ENCODE measurements at places on chromosomes 11 and 22.

GRCh38 chr22:43153899-43154298 lies 2.5 kb downstream of the TSPO start:
- DNase-seq = no peak

DNA sequence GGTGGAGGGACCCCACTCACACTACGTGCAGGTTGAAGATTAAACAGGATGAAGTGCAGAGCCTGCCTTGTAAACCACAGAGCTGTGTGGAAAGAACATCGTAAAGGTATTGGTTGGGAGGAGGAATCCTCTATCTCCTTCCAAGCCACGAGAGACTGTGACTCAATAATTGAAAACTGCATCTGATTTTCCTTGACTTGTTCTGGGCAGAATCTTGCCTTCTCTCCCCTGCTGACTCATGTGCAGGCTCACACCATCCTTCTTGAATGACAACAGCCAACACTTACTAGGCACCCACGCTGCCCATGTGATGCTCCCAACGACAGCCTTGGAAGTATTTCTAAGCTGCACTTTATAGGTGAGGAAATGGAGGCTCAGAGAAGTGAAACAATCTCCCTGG lies 563.0 kb downstream of the MIAT start:
- DNase-seq = no peak

- DNase-seq = no peak
Measured at GRCh38 chr22:19097518-19097917, 24.7 kb downstream of the DGCR2 start.

GRCh38 chr22:39800790-39801520 lies 92.6 kb downstream of the ENTHD1 start:
- no peak for DNase-seq

DNA sequence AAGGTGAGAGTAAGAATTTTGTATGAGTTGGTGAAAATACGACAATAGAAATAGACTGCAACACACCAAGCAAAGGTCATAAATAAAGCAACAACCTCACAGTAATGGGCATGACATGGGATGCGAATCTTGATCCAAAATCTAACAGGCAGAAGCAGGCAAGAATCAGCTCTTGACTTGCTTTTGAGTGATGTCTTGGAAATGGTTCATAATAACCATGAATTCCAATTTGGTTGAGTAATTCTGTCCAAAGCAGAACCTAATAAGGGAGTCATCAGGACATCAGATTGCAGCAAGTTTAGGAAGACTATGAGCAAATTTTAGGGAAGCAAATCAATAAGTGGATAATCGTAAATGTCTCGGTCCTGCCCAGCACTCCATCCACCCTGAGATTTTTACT lies 224.0 kb upstream of the ISX start:
- no peak for DNase-seq

DNA sequence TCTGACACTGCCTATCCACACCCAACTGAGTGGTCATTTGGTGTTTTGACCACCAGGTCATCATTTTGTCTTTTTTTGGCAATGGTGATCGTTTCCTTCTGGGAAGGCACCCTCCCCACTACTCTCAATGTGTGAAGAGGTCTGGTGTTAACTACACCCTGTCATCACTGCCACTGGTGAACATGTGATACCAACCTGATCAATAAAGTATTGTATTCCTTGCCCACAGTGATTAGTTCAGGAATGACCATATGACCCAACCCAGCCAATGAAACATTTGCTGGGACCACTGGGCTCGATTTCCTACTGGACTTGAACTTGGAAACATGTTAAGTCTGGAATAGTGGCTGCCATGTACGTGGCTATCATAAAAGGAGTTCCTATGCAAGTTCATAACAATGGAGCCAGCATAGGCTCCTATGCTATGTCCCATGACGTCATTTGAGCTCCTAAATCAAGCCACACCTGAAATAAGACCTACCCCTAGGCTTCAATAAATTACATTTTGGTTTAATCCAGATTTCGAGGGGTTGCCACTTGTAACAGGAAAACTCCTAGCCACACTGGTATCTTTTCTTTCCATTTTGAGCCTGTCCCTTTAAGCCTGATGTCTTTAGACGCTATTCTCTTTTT lies 51.1 kb downstream of the CHST1 start:
- no peak for DNase-seq

GRCh38 chr11:67054346-67054835 lies 2.3 kb upstream of the RHOD start:
- no peak for DNase-seq

GRCh38 chr22:37052386-37053309 lies 1.1 kb downstream of the KCTD17 start:
- DNase-seq = no peak

GRCh38 chr11:41456269-41456668 lies 3.2 kb downstream of the LRRC4C start:
- no peak for DNase-seq

DNA sequence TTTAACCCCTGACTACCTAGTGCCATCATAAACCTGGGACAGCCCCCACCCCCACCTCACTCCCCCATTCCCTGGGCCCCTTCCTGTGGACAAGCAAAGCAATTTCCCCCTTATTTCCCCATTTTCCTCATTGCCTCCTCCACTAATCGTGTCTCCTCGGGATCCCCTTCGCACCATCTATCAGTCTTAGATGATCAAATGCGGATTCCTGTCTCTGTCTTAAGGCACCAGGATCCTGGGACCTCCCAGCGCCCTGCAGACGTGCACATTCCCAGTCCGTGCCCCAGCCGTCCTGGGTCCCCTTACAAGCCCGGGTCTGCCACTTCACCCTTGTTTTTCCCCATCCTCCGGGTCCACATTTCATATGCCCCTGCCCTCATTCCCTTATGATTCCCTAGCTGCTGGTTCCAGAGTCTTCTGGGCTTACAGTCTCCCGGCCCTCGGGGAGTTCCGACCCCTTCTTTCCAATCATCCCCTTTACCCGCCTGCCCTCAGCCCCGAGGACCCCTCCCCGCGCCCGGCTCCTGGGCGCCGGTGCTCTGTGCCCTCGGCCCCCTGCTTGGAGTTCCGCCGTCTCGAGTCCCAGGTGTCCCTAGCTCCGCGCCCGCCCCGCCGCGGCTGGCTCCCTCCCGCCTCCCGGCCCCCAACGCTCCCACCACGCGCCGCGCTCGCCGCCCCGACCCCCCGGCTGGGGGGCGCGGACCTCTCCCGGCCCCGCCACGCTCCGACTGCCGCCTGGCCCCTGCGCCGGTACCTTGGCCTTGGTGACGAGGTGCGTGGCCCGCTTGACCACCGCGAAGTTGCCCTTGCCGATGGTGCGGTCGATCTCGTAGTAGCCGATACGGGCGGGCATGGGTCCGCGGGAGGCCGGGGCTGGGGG lies 599 bp downstream of the SIK3 start:
- DNase-seq = peak; percentile 45

- no peak for DNase-seq
Measured at GRCh38 chr11:3667149-3668035, 3.8 kb downstream of the CHRNA10 start.

GRCh38 chr22:31945443-31945855 lies 1.1 kb downstream of the YWHAH start:
- no peak for DNase-seq

DNA sequence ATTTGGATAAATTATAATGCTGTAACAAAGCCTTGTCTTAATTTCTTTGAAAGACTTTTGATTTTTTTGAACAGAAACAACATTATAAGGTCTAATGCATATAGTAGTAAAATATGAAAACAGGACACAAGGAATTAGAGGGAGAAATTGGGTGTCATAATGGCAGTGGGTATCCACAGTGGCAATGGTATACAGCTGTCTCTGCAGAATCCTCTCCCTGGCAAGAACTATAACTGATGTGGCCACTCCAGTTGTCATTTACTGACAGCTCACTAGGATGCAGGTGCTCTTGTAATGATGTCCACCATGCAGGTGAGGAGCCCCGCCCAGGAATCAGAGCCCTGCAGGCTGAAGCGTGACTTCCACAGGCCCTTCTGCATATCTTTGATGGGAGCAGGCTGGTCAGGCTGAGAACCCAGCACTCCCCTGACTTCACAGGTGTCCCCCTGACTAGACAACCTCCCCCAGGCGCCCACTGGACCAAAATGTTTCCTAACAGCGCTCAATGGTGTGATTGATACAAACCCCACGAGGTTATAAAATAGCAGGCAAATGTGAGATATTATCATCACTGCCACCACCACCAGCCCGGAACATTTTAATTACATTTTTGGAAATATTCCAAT lies 32.8 kb upstream of the SERPIND1 start:
- no peak for DNase-seq

GRCh38 chr11:112797092-112797491 lies 164.1 kb upstream of the NCAM1 start:
- DNase-seq = no peak

- no peak for DNase-seq
Measured at GRCh38 chr11:76493626-76494539, 49.1 kb downstream of the EMSY start.

DNA sequence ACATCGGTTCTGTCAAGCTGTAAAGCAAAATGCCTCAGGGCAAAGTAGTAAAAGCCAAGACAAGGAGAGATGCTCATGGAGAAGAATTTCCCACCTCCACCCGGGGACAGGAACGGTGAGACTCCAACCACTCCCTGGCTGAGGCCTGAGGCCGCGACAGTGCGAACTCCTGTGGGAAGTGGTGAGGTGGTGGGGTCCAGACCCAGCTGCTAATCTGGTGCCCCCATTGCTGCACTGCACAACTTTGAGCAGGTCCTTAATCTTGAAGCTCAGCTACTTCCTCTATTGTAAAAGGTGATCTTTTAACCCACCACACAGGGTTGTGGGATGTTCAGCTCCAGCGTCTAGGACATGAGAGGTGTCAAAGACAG lies 83.9 kb downstream of the ZC3H12C start:
- no peak for DNase-seq

- DNase-seq = no peak
Measured at GRCh38 chr22:45310331-45310976, 720 bp downstream of the FAM118A start.

DNA sequence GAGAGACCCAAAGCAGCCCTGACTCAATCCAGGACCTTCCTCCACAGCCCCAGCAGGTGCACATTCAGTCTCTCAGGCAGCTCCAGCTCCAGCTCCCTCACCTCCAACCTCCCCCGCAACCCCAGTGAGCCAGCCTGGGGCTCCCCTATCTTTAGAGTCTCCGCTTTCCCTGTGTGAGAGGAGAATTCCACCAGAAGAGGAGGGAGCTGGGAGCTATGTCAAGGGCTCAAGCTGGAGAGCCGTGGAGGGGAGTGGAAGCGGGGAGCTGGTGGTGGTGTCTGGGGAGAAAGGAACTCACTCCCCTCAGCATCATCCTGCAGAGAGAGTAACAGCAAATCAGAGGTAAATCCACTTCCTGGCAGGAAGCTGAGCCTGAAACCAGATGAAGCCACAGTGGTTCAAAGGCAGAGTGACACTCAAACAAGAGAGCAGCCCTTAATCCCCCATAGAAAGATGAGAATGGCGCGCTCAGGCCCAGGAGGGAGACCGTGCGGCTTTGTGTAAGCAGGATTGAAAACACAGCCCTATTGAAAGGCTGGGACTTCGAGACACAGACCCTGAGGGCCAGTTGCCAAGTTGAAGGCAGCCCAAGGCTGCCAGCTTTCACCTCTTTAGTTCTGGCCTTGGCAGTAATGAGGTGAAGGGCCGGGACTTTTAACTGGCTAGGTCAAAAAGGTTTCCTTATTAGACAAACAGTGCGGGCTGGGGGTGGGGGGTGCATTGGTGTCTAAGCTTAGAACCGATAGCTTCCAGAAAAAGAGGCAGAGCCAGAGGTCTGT lies 21.4 kb upstream of the CDON start:
- DNase-seq = no peak

GRCh38 chr11:121536126-121536525 lies 83.4 kb upstream of the SORL1-AS1 start:
- no peak for DNase-seq

GRCh38 chr11:111363985-111364384 lies 15.1 kb downstream of the POU2AF1 start:
- no peak for DNase-seq

DNA sequence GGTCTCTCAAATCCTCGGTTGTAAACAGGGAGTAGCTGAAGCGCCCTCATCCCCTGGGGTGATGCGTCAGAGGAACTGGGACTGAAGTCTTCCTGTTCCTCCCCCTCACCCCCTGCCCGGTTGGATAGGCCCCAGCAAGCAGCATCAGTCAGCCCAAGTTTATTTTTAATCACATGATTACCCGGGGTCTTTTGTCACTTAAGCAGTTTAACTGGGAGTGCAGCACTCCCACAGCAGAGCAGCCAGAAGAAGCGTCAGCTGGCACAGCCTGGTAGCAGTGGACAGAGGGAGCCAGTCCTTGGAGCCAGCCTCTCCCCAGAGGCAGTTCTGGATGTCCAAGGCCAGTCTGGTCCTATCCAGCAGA lies 342.1 kb downstream of the CTTN start:
- no peak for DNase-seq

DNA sequence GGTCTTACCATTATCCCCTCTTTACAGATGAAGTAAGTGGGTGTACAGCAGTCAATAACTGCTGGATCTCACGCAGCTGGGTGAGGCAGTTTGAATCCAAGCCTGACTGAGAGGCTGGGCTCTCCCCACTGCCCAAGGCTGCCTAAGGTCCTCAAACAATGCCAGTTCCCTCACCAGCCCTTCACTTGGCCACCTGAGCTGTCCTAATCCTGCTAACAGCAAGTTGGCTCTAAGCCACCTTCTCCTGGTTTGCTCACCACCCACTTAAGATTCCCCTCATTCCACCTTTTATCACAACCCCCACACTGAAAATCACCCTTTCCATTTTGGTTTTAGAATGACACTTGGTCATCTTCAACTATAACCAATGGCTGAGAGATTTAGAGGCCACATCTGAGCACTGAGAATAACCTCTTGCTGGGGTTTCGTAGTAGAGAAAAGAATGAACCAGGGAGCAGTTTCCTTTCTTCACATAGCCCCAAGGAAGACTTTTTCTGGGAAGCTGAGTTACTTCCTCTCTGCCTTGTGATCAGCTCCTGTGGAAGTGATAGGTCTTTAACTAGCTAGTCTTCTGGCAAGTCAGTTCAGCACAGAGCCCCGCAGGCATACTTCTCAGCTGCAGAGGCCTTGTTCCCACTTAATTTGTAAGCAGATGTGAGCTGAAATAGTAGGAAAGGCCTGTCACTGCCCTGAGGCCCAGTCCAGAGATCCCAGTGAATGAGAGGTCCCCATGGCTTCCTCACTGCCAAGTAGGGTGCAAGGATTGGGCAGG lies 57.8 kb upstream of the TTC12 start:
- DNase-seq = no peak

DNA sequence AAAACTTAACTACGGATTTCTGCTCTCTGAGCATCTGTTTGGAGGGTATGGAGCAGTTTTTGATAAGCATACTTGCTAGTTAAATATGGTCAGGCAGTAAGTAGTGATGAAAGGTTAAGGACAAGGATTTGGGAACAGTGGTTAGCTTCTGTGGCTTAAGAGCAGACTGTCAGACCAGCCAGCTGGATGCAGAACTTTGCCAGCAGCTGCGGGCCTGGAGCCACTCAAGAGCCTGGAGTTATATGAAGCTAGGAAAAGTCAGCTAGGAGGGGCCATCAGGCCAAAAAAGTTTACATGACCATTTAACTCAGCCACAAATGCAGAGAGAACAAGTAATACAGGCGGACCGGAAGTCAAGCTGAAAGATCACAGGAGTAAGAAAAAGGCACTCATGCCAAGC lies 1817.7 kb downstream of the LRRC4C start:
- DNase-seq = no peak

GRCh38 chr11:119298726-119299125 lies 18.2 kb downstream of the MCAM start:
- DNase-seq = no peak
